ENCODE measurements at places on chromosomes 2 and 18.
A peak's percentile ranks its signal among the peaks of the same experiment; 100 is the strongest.

DNA sequence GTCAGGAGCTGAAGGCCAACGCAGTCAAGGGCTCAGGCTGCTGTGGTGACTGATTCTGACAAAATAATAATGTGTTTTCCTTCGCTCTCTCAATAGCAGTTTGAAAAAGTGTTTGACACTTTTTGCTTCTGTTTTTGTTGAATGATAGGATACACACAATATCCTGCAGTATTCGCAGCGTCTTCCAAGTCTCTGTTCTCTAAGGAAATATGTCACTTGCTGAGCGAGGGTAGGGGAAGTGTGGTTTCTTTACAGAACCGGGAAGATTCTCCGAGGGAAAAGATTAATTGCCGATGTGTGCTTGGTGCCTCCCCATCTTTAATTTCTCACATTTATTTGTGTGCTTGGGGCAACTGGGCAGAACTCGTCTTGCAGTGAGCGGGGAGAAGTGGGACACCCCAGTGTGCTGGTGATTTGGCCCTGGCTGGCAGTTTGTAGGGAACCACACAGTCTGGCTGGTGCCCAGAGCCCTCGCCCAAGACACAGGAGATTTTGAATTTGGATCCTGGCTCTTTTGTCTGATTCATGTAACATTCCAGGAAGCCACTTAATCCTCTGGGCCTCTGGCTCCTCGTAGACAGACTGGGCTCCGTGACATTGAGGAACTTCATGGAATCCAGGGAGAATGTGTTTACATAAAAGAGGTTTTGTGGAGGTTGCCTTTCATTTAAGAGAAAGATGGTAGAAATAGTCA, 169.4 kb downstream of the LDLRAD4 start:
- peak; percentile 37 for DNase-seq

- DNase-seq, result no peak
These were observed 51.1 kb upstream of the LGALSL start for GRCh38 chr2:64402876-64403275.

DNA sequence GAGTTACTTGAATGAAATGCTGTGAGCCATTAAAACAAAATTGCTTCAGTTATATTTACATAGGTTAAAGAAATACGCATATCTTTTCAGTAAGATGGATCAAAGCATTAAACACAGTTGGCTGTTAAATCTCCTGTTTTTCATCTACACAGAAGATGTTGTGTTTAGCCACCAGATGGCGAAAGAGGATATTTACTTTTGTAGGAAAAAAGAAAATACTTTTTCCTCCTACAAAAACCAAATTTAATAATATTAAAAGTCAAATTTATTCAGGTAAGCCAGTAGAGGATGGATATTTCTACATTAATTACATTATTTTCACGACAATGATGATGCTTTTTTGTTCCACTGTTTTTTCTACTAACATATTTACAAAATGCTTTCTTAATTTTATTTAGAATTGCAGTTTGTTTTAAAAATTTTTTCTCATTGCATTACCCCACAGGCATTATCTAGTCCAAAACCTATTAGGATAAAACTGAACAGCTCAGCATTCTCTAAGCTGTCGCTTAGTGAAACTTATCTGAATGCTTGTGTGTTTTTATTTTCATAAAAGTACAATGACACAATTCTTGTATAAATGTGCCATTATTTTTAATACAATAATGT, 173.7 kb downstream of the ASXL3 start:
- no peak for DNase-seq

GRCh38 chr2:118837067-118837466, 10.4 kb downstream of the EN1 start:
- DNase-seq, result no peak

GRCh38 chr2:192161656-192162290, 33.0 kb downstream of the TMEFF2 start:
- DNase-seq, result no peak

GRCh38 chr18:23369266-23369665, 83.8 kb upstream of the RIOK3 start:
- DNase-seq, result no peak

DNA sequence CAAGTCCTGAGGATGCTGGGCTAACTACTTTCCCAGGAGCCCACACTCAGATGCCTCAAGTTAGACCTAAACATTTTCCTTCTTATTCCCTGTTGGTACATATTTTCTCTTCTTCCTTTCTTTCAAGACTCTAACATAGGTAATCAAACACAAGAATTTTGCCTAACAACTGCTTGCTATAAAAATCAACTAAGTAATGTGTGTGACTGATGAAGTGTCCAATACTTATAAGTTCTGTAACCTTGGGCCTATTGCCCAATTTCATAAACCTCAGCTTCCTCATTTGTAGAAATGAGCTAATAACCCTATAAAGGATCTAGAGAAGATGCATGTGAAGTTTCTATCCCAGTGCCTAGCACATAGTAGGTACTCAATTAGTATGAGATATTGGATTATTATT, 31.6 kb upstream of the PIK3C3 start:
- DNase-seq, result no peak

GRCh38 chr18:79372991-79373390, 22.7 kb upstream of the NFATC1 start:
- no peak for DNase-seq

DNA sequence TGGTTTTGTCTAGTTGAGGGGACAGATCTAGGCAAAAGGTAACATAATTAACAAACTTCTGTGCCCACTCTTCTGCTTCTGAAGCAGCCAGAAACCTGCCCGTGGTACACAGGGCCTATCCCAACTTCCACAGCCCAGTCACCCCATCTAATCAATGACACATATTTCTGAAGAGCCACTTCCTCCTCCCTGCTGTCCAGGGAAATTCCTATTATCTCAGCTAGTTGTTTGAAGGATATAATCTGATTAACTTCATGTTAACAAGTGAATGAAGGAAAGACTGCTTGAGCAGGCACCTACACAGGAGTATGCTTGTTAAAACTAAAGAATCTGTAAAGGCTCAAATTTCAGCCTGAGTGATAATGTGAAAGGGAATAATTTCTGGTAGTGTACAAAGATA, 61.4 kb downstream of the CCDC148 start:
- DNase-seq, result no peak

- DNase-seq, result no peak
These were observed 141.1 kb downstream of the PARD3B start for GRCh38 chr2:204686406-204686805.

DNA sequence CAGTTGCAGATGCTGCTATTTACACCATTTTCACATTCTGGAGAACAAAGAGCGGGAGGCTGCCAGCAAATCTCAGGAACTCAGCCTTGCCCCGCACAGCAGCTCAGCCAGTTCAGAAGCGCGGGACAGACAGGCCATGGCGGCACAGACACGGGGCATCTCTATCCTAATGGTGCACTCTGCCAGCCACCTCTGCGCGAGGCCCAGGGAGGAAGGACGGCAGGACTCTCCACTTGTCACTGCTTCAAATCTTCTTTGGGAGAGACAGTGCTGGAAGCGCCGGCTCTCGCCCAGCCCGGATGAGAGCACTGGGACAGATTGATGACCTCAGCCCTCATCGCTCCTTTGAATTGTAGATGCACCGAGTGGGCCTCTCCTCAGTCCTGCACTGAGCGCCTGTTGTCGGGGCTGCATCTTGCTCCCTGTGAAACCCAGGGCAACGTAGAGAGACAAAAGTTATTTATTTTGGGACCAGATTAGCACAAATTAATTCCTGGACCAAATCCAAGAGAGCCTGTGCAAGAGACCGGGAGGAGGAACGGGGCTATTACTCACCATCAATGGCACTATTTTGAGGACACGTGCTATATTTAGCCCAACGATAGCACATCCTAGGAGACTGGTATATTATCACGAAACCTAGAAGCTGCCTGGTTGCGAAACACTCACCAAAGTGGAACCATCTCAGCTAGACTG, 211.4 kb upstream of the SMIM21 start:
- DNase-seq, result no peak

GRCh38 chr18:13640266-13640860, 86.0 kb downstream of the FAM210A start:
- no peak for DNase-seq

DNA sequence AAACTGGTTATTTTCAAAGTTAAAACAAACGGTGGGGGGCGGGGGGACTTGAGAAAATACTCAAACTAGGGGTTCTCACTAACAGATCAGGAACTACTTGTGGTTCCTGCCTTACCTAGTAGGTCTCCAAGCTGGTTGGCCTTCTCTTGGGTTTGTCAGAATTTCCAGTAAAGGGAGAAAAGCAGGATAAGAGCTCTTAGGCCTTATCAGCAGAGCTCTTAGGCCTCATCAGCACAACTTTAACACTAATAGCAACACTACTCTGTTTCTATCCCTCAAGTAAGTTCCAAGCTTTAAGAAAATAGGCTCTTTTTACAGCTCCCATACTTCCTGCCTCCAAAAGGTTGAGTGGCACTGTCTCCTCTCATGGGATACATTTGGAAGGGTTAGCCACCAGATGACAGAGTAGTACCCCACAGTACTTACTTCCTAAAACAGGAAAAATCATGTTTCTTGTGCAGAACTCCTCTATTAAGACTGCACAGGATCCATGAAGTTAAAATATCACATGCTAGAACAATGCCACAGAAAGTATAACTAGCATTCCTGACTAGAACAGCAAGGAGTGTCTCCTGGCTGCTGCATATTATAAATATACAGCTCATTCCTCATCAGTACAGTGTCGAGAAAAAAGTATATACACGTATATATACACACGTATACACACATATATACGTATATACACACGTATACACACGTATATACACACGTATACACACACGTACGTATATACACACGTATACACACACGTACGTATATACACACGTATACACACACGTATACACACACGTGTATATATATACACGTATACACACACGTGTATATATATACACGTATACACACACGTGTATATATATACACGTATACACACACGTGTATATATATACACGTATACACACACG, 6.1 kb downstream of the FBXO11 start:
- DNase-seq, result no peak

DNA sequence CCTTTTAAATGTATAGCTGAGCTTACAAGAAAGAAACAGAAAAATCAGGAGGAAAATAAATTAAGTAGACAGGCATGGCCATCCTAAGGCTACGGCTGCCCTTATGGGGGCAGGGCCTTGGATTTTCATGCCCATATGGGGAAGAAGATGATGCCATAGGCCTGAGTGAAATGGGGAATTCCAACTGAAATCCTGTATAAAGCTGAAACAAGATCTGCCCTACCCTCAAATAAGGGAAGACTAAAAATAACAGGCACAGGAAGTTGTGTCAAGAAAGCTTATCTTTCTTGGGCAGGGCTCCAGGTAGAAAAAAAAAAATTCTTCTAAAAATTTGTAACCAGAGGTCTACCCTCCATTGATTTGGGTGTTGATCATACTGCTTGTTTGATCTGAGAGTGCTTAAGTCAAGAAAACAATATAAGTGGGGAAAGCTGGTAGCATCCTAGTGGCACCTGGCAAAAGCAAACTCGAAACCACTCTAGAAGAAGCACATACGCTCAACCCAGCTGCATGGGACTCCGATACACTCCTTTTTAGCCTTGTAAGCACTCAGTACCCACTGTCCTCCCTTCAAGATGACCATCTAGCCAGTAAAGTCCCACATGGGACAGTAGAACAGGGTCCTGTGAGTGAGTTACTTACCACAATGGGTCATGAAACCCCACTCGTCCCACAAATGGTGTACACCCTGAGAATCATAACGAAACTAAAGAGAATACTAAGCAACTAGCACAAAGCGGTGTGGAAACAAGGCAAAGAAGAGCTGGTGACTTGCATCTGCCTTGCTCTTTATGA, 22.3 kb downstream of the DNAH7 start:
- no peak for DNase-seq

DNA sequence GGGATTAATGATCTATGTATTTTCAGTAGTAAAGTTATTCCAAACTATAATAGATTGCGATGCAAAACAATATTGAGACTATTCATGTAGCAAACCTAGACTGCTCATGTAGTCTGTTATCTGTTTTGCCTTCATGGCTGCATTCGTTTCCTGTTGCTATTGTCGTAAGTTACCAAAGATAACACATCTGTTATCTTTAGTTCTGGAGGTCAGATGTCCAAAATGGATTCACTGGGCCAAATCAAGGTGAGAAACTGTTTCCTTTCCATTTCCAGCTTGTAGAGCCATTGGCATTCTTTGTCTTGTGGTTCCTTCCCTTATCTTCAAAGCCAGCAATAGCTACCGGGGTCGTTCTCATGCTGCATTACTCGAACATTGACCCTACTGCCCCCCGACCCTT, 20.9 kb downstream of the ITGAV start:
- DNase-seq, result no peak

- no peak for DNase-seq
These were observed 292.1 kb upstream of the KLHL29 start for GRCh38 chr2:23092831-23093230.

DNA sequence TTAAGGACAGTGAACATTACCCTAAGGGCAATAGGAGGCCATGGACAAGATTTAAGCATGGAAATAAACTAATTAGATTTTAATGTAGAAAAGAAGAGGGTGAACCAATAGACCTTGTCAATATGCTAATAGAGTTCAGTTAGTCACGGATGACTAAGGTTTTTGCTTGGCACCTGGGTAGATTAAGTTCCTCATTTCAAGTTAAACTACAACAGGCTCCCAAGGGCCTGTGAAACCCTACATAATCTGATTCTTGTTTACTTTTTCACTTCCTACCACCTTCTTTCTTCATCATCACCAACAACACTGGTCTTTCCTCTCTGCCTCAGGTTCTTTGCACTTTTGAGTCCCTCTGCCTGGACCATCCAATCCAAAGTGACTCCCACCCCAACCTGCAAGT, 14.8 kb downstream of the SP110 start:
- no peak for DNase-seq

- DNase-seq, result peak; percentile 89
These were observed at the start of gene CHST10 for GRCh38 chr2:100416935-100417710. CHST10 (minus strand) TSS chr2:100417668; CDS start chr2:100406675, 10,993 bp downstream.

- no peak for DNase-seq
These were observed 226.9 kb upstream of the TNP1 start for GRCh38 chr2:217086718-217087117.

- no peak for DNase-seq
These were observed 83.8 kb downstream of the MBD2 start for GRCh38 chr18:54140641-54141040.

Measured in D341Med (cell line).